ENCODE measurements at places on chromosomes 7 and 10. TPM values are rescaled to one million over a fixed set of nuclear protein-coding genes. Genes with fewer than 3 reads are reported as not detected.

The TCF7L2 gene
- total RNA-seq: 7.4 TPM

The IQUB gene
- 3.5 TPM for total RNA-seq

GRCh38 chr7:22831602-22832305, 9.1 kb upstream of the TOMM7 start:
- H3K36me3 ChIP-seq: no peaks in the 10 kb centered on the region
- DNase-seq: no peak
- H3K27ac ChIP-seq: no peak overlapping the region
- peaks cover 11% of the 10 kb centered on the region for H3K4me1 ChIP-seq

DNA sequence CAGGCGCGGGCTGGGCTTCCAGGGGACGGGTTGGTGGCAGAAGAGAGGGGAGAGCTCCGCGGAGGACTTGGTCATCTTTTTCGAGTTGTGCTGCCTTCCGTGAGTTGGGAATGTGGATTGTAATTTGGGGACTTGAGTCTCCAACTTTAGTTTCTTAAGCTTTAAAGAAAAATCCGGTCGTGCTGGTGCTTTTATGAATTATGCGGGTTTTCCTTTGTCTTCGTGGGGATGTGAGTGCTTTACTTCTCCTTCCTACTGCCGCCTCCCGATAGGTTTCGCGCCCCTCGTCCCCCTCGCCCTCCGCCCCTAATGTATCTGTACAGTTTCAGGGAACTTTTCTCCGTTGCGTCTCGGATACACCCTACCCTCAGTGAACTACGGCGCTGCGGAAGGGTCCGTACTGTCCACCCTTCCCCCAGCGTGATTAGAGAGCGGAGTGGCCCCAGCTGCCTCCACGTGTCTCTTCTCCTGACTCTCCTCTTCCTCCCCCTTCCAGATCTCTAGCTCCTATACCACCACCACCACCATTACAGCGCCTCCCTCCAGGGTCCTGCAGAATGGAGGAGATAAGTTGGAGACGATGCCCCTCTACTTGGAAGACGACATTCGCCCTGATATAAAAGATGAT, 649 bp downstream of the SCD start:
- DNase-seq: no peak
- H3K27me3 ChIP-seq: peaks cover 15% of the 10 kb centered on the region
- peaks cover 21% of the 10 kb centered on the region for H3K4me1 ChIP-seq
- no peak overlapping the region for H3K27ac ChIP-seq
- peak overlapping the region; percentile 74 for H3K4me3 ChIP-seq

The GFRA1 gene
- total RNA-seq: 12.1 TPM

- no peak overlapping the region for H3K27ac ChIP-seq
- no peaks in the 10 kb centered on the region for H3K36me3 ChIP-seq
- no peak for DNase-seq
- no peaks in the 10 kb centered on the region for H3K27me3 ChIP-seq
Measured at GRCh38 chr7:93298671-93299070, 66.5 kb downstream of the VPS50 start.

DNA sequence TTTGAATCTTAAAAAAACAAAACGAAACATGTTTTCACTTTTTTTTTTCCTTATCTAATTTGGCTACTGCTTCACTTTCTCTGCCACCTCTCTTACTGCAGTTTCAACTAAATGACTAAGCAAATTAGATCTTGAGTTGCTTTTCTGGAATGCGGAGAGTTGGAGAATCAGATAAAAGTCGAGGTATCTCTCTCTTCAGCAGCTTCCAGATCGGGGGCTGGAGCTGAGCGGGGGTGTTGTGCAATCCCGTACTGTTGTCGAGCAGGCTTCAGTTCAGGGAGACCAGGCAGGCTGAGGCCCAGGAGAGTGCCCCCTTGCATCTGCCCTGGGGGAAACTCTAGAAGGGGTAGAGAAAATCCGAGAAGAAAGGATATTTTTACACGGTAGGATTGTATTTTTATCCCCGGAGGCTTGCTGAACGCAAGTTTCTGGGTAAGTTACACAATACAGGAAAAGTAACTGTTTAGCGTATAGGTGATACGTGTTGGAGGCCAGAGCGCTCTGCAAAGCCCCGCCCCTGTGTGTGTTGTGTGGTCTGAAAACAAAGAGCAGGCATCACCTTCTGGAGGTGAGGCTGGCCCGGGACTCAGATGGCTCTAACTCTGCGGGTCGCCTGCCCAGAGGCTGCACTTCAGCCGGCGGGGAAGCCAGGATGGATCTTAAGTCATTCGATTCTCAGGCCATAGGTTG, 116.6 kb downstream of the KLF6 start:
- no peaks in the 10 kb centered on the region for H3K36me3 ChIP-seq
- no peak for DNase-seq
- H3K27me3 ChIP-seq: no peaks in the 10 kb centered on the region
- no peak overlapping the region for H3K4me3 ChIP-seq
- H3K4me1 ChIP-seq: no peaks in the 10 kb centered on the region
- H3K27ac ChIP-seq: no peak overlapping the region

The ITGB1 gene
- 255 TPM for total RNA-seq

GRCh38 chr10:58727633-58728032, 215.0 kb downstream of the BICC1 start:
- no peak overlapping the region for H3K4me3 ChIP-seq
- H3K4me1 ChIP-seq: no peaks in the 10 kb centered on the region
- H3K36me3 ChIP-seq: no peaks in the 10 kb centered on the region
- no peaks in the 10 kb centered on the region for H3K27me3 ChIP-seq

GRCh38 chr7:155338632-155339320, 41.1 kb downstream of the INSIG1 start:
- no peaks in the 10 kb centered on the region for H3K36me3 ChIP-seq
- H3K27ac ChIP-seq: no peak overlapping the region
- H3K27me3 ChIP-seq: no peaks in the 10 kb centered on the region
- H3K4me1 ChIP-seq: no peaks in the 10 kb centered on the region

The CYP2C19 gene
- total RNA-seq: not detected

The NAT16 gene
- not detected for total RNA-seq

DNA sequence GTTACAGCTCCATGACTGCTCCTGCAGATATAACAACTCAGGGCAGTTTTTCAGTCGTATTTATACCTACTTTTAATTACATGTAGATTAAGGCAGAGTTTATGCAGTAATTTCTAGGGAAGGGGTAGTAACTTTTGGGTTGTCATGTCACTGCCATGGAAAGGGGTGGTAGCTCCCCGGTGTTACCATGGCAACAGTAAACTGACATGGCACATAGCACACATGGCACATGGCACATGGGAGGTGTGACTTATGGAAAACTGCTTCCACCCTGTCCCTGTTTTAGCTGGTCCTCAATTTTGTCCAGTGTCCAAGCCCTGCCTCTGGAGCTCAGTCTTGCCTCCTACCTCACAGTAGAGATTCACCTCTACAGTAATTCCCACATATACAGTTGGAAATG, 3.9 kb upstream of the TOMM7 start:
- no peaks in the 10 kb centered on the region for H3K27me3 ChIP-seq
- H3K27ac ChIP-seq: no peak overlapping the region
- DNase-seq: no peak
- peaks cover 4% of the 10 kb centered on the region for H3K4me1 ChIP-seq

DNA sequence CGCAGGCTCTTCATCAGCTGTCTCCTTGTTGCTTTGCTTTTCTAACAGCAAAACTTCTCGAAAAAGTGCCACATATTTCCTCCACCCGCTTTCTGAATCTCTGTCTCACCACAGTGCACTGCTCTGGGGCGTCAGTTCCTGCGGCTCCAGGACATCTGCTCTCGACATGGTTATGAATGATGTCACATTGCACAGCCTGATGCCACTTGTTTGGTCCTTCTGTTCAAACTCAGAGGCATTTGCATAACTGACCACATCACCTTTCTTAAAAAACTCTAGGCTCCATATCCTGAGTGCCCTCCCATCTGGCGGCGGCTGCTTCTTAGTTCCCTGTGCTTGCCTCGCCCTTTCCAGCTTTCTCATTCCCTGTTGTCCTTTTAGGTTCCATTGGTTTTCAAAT, 469.3 kb upstream of the COBL start:
- no peak overlapping the region for H3K4me3 ChIP-seq
- no peaks in the 10 kb centered on the region for H3K36me3 ChIP-seq
- H3K27me3 ChIP-seq: no peaks in the 10 kb centered on the region

DNA sequence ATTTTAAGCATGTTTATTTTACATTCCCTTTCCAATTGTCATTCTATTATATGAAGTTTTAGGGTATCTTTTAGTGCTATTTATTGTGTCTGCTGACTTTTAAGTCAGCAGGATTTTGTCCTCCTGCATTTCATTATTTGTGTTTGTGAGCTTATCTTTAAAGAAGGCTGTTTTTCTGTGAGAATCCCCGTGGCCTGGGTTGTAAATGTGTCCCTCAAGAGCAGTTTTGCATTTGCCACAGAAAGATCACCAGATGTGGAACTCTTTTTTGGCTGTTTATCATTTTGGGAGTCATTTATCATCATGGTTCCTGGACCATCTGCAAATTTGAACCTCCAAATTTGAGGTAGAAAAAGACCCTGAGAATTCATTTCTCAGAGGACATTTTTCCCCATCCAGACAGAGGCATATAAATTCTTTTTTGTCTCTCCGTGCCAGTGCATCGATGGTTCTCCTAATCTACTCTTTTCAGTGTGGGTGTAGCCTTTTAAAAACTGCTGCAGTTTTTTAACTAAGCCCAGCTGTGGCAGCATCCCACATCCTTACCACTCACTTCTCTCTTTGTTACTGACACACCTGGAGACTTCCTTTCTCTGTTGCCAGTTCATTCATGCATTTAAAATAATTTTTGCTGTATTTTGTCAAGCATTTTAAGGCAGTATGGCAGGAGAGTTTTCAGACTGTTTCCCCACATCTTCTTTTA, 20.1 kb upstream of the MTURN start:
- H3K4me3 ChIP-seq: no peak overlapping the region
- H3K36me3 ChIP-seq: no peaks in the 10 kb centered on the region
- H3K27ac ChIP-seq: no peak overlapping the region
- peaks cover 16% of the 10 kb centered on the region for H3K4me1 ChIP-seq

The MRLN gene
- 219 TPM for total RNA-seq

DNA sequence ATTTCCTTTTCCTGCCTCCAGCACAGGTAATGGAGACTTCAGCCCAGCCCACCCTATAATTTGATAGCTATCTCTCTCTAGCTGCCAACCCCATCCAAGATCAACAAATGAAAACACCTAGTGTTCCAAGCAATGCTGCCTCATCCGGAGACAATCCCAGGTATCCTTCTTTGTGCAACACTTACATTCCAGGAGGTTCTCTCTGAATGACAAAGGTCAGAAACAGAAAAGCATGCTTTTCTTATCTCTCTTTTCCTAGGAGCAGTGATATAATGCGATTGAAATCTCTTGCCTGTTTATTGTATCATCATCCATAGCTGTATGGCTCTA, 699.3 kb downstream of the INHBA start:
- no peaks in the 10 kb centered on the region for H3K27me3 ChIP-seq
- DNase-seq: no peak
- H3K27ac ChIP-seq: no peak overlapping the region
- no peaks in the 10 kb centered on the region for H3K36me3 ChIP-seq

DNA sequence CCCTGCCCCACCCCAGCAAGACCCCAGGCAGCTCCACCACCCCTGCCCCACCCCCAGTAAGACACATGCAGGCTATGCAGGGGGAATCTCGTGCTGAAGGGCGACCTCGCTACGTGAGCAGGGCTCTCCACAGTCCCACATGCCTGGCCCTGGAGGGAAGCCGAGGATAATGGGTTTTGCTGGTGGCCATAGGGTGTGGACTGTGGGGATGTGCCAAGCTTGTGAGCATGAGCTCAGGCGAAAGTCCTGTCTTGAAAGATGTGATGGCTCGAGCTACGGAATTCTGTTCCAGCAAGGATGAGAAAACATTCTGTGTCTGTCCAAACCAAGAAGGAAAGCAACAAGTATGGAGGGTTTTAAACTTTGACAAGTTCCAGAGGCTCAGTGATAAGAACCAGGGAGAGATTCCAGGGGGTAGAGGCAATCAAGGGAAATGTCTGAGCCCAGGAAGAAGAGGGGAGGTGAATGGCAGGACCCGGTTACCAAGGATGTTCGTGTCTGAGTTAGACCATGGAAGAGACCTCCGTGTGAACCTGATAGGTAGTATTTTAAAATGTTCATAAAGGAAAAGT, 63.1 kb downstream of the PYROXD2 start:
- H3K27ac ChIP-seq: no peak overlapping the region
- no peak overlapping the region for H3K4me3 ChIP-seq
- no peaks in the 10 kb centered on the region for H3K27me3 ChIP-seq
- no peaks in the 10 kb centered on the region for H3K36me3 ChIP-seq
- DNase-seq: peak; percentile 43

The AKAP9 gene
- 44.4 TPM for total RNA-seq

The EGR2 gene
- 0.67 TPM for total RNA-seq

The TMEM213 gene
- total RNA-seq: not detected

The PRSS37 gene
- not detected for total RNA-seq

The CFTR gene
- 0.06 TPM for total RNA-seq

GRCh38 chr10:132539894-132540293, 2.3 kb downstream of the INPP5A start:
- no peak for DNase-seq
- H3K27me3 ChIP-seq: no peaks in the 10 kb centered on the region
- peaks cover 63% of the 10 kb centered on the region for H3K4me1 ChIP-seq
- H3K4me3 ChIP-seq: peak overlapping the region; percentile 81
- peak overlapping the region; percentile 85 for H3K27ac ChIP-seq

GRCh38 chr7:92835851-92836488, 403 bp downstream of the CDK6 start:
- peak overlapping the region; percentile 81 for H3K4me3 ChIP-seq
- no peaks in the 10 kb centered on the region for H3K27me3 ChIP-seq
- H3K4me1 ChIP-seq: peaks cover 15% of the 10 kb centered on the region
- peak overlapping the region; percentile 74 for H3K27ac ChIP-seq
- DNase-seq: peak; percentile 42

The LRIT2 gene
- total RNA-seq: not detected

DNA sequence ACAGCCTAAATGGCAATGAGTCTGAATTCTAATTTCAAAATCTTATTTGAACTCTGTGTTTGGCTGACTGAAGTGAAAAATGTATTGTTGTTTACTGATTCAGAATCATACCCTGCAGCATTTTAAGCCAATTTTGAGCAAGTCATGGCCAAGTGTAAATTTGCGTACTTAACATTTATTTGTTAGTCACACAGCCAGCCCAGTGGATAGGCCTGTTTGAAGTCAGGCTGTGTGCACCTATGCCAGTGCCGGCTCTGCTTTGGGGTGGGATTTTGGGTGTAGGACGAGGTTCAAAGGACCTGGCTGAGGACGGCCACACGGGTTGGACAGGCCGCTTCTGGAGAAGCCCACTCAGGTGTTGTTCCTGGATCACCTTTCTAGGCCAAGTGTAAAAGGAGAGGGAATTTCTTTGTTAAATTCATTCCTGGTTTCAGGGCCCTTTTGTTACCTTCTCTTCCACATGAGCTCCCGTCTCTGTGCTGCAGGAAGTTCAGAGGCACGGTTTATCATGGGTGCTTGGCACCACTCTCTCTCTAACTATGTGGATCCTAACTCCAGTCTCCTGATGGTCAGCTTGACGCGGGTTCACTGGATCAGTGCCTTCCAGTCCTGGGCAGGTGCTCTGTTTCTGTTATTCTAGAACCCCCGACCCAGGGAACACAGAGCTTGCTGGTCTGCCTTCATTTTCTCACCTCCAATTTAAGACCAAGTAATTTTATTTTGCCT, 84.7 kb downstream of the CCNY start:
- H3K36me3 ChIP-seq: no peaks in the 10 kb centered on the region
- peaks cover 76% of the 10 kb centered on the region for H3K4me1 ChIP-seq
- H3K27ac ChIP-seq: peak overlapping the region; percentile 81
- DNase-seq: no peak

- peak; percentile 91 for DNase-seq
- H3K27me3 ChIP-seq: no peaks in the 10 kb centered on the region
- no peaks in the 10 kb centered on the region for H3K36me3 ChIP-seq
- H3K4me1 ChIP-seq: peaks cover 29% of the 10 kb centered on the region
- no peak overlapping the region for H3K4me3 ChIP-seq
Measured at GRCh38 chr7:74039337-74039736, 11.4 kb downstream of the ELN start.

- no peaks in the 10 kb centered on the region for H3K36me3 ChIP-seq
- no peaks in the 10 kb centered on the region for H3K4me1 ChIP-seq
- no peaks in the 10 kb centered on the region for H3K27me3 ChIP-seq
- no peak overlapping the region for H3K27ac ChIP-seq
- DNase-seq: no peak
Measured at GRCh38 chr7:69114374-69114773, 483.9 kb upstream of the AUTS2 start.

The DIP2C gene
- 28.9 TPM for total RNA-seq
